ENCODE measurements at places on chromosomes 16 and 17. TPM values are rescaled to one million over a fixed set of nuclear protein-coding genes. Genes with fewer than 3 reads are reported as not detected.

RNF151 gene
- total RNA-seq = 0.17 TPM

RPH3AL gene
- 3.9 TPM for total RNA-seq

ACSM2A gene
- total RNA-seq = not detected

DNA sequence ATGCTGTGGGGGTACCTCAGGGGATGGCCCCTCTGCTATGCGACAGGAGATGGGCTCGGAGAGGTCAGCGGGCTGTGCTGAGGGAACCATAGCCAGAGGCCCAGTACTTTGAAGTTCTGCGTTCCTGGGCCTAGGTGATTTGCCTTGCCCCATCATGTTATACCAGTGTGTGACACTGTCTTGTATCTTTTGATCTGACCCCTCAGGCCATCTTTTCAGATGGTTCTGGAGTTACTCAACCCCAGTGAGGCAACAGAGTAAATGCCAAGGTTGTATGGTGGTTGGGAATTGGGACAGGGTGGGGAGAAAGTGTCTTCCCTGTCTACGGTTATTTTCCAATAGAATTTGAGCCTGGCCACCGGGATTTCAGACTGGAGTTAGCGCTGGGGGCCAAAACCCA, 8.5 kb downstream of the MSI2 start:
- DNase-seq = no peak

DNA sequence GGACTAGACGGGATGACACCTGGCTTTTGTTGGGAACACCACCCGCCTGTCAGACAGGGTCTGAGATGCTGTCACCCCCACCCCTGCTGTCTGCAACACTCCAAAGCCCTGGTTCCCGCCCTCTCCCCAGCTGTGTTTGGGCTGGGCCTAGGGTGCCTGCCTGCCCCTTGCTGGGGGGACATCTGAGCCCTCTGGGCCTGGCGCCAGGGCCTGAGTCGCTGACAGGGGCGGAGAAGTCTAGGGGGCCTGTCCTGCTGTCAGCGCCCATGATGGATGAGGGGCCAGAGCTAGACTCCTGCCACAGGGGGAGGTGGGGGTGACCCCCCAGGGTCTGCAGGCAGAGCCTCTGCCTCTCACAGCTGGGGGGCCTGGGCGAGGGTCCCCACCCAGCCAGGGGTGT, 7.6 kb upstream of the PKMYT1 start:
- DNase-seq = no peak

- DNase-seq = no peak
Observed at GRCh38 chr16:73383195-73383987, 335.5 kb upstream of the ZFHX3 start.

GRCh38 chr17:6303664-6304063, 131.3 kb downstream of the AIPL1 start:
- peak; percentile 45 for DNase-seq

KRT24 gene
- total RNA-seq = not detected
